Right ventricle myocardium superior (tissue), 1 donor: ENCODE measurements at places on chromosomes 3 and 15. TPM values are rescaled to one million over a fixed set of nuclear protein-coding genes. Genes with fewer than 3 reads are reported as not detected.
A peak's percentile ranks its signal among the peaks of the same experiment; 100 is the strongest.

- no peak for DNase-seq
Measured at GRCh38 chr15:88331291-88331690, 74.8 kb upstream of the NTRK3 start.

GRCh38 chr3:117630469-117630868 is 920.9 kb downstream of the TUSC7 start:
- DNase-seq: no peak

DNA sequence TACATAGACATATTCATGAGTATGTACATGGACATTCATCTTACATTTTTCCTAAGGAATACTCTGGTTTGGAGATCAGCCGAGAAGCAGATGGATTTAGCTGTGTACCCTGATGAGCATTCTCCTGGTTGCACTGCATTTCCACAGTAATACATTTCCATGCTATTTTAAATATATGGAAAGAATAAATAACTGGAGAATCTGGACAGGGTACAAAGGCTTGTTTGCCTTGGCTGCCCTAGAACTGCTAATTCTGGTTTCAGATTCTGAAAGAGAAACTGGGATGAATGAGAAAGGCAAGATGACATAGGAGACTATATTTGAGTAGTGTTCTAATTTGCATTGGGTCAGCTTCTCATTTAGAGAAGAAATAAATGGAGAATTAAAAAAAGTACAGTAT is 190.8 kb upstream of the FAM3D start:
- DNase-seq: no peak

GRCh38 chr3:119349354-119350041 is 55.3 kb downstream of the ARHGAP31 start:
- no peak for DNase-seq

DNA sequence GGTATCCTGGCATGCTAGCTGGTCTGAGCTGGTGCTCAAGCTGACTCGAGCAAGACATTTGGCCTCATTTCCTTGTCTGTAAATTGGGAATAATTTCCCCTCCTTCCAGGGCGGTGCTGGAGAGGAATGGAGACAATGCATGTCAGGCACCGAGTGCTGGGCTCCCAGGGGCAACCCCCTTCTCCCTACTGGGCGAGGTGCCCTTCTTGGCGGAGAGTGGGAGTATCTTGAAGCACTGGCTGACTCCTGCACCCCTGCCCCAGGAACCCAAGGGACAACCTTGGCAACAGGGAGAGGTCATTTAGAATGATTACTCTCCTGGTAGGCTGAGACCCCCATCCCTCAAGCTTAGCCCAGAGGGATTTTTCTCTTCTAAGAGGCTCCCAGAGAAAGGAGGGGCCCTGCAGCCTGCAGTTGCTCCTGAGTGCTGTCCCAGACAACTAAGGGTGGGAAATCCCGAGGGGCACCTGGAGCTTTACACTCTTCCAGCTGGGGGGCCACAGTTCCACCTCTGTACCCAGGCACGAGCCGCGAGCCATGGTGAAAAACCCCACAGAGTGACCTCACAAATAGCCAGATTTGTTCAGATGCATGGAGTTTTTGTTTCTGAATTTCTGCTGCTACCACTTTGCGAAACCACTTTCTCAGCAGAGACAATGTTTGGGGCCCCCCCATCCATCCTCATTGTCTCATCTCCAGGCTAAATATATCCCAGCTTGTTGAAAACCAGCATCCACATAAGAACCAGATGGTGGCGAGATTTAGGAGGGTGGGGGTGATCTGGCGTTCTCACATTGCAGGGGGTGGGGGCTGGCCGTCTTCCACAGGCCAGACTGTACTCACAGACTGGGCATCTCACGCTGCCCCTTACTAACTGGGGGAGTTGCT is 44.8 kb downstream of the ABTB1 start:
- DNase-seq: no peak

GRCh38 chr15:70530017-70530499 is 233.3 kb downstream of the UACA start:
- no peak for DNase-seq

GRCh38 chr3:81270603-81271379 is 490.7 kb downstream of the GBE1 start:
- DNase-seq: no peak

- no peak for DNase-seq
Measured at GRCh38 chr15:39108021-39108420, 472.9 kb upstream of the THBS1 start.

- DNase-seq: peak; percentile 70
Measured at GRCh38 chr15:64019764-64020163, 26.5 kb downstream of the DAPK2 start.

- no peak for DNase-seq
Measured at GRCh38 chr3:138849222-138849940, 14.7 kb upstream of the PIK3CB start.

DNA sequence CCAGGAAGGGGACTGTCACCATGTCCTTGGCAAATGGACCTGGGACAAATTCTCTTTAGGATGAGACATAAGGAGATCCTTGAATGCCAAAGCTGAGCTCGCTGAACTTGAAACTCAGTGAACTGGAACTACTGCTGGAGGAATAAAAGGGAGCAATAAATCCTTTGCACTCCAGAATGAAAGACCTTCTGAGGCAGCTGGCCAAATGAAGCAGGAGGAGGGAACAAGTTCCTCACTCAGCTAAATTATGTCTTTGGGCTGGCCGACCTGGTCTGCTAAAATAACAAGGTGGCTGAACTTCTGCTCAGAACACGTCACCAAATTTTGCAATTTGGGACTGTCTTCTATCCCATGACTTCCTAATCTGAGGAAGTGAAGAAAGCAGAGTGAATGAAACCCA is 314.7 kb downstream of the LPP start:
- no peak for DNase-seq

GRCh38 chr15:35783203-35783602 is 237.2 kb upstream of the DPH6 start:
- DNase-seq: no peak

DNA sequence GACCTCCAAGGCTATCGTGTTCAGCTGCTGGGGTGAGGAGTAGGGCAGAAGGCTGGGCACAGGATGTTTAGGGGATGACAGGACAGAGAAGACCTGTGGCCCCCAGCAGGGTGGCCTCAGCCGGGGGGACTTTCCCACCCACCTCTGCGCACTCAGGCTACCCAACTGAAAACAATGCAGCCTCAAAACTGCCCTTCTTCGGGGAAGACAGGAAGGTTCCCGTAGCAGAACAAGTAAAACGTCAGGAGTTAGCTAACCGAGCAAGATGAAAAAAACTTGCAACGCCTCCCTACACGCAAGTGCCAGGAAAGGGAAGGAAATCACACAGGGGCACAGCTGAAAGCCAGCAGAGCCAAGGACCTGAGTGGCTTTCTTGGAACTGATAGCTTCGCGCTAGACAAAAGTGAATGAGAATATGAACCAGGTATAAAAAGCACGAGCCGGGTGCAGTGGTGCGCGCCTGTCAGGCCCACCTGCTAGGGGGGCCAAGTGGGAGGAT is 38.4 kb upstream of the FURIN start:
- no peak for DNase-seq

DNA sequence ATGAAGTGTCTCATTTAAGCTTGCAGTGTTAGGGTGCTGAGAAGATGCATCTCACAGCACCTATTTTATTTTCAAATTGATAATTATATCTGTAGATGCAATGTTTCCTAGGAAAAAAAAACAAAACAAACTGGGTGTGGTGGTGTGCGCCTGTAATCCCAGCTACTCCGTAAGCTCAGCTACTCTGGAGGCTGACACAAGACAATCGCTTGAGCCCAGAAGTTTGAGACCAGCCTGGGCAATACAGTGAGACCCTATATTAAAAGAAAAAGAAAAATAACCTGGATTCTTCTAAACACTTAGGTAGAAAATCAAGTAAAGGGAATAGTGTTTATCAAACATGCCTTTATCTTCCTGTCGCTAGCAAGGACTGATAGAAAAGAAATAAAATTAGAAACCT is 1.9 kb downstream of the MINDY2 start:
- DNase-seq: no peak

- no peak for DNase-seq
Measured at GRCh38 chr15:52290329-52290728, 5.3 kb downstream of the MYO5C start.

DNA sequence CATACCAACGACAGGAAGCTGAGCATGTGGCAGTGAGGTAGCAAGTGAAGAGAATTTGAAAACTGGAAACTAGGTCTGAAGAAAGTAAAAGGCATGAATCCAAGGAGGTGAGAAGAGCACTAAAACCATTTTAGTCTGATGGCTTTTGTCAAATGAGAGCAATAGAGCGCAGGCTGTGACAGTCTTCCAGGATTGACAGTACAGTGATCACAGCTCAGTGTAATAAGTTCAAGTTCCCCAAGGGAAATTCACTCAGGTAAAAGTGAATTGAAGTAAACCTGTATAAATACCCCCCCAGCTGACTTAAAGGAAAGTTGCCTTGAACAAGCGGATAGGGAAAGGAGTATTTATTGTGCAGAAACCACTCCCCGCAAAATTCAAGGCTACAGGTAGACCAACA is 224.2 kb upstream of the CRBN start:
- DNase-seq: no peak

GRCh38 chr15:53536479-53537120 is 222.9 kb downstream of the WDR72 start:
- no peak for DNase-seq

DNA sequence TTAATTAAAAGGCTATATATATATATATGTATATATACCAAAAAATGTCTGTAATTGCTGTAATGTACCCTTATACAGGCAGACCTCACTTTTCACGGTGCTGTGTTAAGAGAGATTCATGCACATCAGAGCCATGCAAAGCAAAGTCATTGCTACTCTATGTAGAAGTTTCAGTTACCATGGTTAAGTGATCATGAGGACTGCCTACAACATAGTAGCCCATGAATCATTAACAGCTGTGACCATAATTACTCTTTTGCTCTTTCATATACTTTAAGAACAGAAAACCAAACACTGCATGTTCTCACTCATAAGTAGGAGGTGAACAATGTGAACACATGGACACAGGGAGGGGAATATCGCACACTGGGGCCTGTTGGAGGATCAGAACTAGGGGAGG is 225.3 kb upstream of the EPHA3 start:
- DNase-seq: no peak

DNA sequence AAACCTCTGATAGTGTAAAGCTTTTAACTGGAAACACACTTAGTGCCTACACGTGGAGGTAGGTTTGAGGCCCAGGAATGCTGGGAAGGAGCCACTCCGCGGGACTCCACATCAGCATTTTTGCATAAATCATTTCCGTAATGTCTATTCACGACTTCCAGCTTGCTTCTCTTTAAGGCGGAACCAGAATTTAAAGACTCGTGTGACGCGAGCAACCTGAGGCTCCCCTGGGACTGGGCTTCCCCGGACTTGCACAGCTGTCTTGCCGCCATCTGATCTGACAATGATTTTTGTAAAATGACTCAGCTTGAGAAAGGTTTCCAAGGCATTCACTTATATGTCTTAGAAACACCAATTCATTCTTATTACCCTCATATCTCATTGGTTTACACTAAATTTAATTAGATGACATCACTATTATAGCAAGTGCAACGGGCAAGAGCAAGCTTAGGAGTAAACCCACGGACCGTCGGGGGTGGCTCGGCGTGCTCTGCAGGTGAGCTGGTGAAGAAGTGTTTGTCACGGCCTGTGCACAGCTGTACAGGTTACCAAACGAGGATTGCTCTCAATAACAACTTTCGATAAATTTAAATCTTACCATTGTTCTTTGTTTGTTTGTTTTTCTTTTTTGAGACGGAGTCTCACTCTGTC is 95.2 kb downstream of the CHSY1 start:
- DNase-seq: no peak

DNA sequence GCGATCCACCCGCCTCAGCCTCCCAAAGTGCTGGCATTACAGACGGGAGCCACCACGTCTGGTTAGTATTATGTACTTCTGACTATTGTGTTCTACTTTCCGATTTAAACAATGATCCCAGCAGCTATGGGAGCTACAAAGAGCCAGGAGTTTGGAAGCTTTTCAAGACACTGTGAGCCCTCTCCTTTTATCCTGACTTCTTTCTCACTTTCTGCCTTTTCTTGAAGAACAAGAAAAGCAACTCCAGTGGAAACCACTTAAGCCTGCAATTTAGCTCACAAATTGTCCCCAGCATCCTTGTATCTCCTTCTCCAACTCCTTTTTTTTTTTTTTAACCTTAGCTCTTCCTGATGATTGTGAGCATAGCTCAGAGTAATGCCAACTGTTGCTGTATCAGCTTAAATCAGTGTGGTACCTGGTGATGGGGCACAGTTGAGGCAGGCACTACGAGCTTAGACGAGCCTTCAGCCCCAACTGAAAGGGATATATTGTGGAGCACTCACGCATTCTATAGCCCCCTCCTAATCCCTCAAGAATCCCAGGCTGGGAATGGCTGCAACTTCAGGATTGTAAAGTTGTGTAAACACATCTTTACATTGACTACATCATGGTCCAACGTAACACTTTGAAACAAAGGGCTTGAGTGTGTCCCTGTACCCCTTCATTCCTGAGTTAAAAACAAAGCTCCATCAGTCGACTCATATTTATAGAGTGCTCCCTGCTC is 677.0 kb downstream of the FHIT start:
- DNase-seq: no peak

- DNase-seq: no peak
Measured at GRCh38 chr3:159586571-159587202, 401.9 kb upstream of the IL12A start.

DNA sequence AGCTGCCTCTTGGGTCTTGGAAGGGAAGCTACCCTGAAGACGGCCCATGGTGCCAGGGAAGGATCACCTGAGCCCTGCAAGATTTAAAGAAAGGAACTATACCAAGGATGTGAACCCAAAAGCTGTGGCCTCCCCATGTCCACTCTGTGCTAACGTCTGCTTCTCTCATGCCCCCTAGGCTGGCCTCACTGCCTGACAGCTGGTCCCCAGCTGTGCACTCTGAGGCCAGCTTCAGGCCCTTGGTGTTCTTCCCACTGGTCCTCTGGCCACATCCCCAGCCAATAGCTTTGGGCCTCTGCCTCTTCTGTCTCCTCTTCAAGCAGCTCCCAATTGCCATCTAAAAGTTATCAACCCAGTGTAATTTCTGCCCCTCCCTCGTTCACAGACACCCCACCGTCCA is 5.2 kb upstream of the LRRK1 start:
- no peak for DNase-seq

DNA sequence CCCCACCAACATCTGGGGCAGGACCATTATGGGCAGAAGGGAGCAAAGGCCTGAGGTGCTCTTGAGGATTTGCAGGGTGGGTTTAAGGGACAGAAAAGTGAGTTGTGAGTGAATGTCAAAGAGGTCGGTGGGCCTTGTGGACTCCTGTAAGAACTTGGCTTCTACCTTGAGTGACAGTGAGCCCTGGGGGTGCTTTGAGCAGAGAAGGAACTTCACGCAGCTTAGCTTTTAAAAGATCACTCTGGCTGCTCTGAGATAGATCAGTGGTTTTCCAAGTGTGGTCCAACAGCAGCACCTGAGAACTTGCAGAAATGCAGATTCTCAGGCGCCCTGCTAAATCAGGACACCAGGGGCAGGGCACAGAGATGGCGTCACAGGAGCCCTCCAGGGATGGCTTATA is 15.3 kb upstream of the ALAS1 start:
- no peak for DNase-seq

Gene TMEM108
- total RNA-seq: 1.5 TPM

Gene SLC26A6
- 10.8 TPM for total RNA-seq

Gene OXTR
- 0.54 TPM for total RNA-seq

Gene CFAP100
- not detected for total RNA-seq

Gene ROBO1
- total RNA-seq: 6.7 TPM

Gene CTNNB1
- total RNA-seq: 152 TPM
